ENCODE measurements at places on chromosomes 7 and 10. TPM values are rescaled to one million over a fixed set of nuclear protein-coding genes. Genes with fewer than 3 reads are reported as not detected.
A peak's percentile ranks its signal among the peaks of the same experiment; 100 is the strongest.

GRCh38 chr7:43484678-43485395 lies 98.1 kb upstream of the STK17A start:
- peaks cover 8% of the 10 kb centered on the region for H3K4me1 ChIP-seq
- DNase-seq, result no peak
- no peak overlapping the region for H3K4me3 ChIP-seq
- peaks cover 6% of the 10 kb centered on the region for H3K36me3 ChIP-seq

DNA sequence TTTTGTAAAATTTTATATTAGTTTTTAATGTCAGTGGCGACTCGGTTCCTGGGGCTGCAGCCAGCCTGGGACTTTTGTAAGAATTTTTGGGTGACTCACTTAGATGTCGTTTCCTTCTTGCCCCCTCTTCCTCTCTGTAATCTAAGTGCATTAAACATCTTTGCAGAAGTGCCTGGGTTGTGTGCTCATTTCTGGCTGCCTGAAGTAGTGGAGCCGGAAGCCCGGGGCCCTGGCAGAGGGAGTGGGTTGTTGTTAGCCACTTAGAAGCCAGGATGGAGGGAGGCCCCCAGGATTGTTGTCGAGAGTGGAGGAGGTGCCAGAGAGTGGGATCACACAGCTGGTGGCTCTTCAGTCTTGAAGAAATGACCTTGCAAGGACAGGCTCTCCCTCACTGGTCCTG lies 11.0 kb upstream of the TRIM8 start:
- H3K4me3 ChIP-seq, result no peak overlapping the region
- H3K4me1 ChIP-seq, result peaks cover 15% of the 10 kb centered on the region
- H3K36me3 ChIP-seq, result no peaks in the 10 kb centered on the region
- DNase-seq, result no peak
- H3K27ac ChIP-seq, result no peak overlapping the region
- H3K27me3 ChIP-seq, result peaks cover 13% of the 10 kb centered on the region

GRCh38 chr7:47669178-47669891 lies 87.4 kb upstream of the TNS3 start:
- no peaks in the 10 kb centered on the region for H3K36me3 ChIP-seq
- H3K27ac ChIP-seq, result no peak overlapping the region
- peaks cover 3% of the 10 kb centered on the region for H3K4me1 ChIP-seq
- peaks cover 3% of the 10 kb centered on the region for H3K27me3 ChIP-seq
- DNase-seq, result no peak

DNA sequence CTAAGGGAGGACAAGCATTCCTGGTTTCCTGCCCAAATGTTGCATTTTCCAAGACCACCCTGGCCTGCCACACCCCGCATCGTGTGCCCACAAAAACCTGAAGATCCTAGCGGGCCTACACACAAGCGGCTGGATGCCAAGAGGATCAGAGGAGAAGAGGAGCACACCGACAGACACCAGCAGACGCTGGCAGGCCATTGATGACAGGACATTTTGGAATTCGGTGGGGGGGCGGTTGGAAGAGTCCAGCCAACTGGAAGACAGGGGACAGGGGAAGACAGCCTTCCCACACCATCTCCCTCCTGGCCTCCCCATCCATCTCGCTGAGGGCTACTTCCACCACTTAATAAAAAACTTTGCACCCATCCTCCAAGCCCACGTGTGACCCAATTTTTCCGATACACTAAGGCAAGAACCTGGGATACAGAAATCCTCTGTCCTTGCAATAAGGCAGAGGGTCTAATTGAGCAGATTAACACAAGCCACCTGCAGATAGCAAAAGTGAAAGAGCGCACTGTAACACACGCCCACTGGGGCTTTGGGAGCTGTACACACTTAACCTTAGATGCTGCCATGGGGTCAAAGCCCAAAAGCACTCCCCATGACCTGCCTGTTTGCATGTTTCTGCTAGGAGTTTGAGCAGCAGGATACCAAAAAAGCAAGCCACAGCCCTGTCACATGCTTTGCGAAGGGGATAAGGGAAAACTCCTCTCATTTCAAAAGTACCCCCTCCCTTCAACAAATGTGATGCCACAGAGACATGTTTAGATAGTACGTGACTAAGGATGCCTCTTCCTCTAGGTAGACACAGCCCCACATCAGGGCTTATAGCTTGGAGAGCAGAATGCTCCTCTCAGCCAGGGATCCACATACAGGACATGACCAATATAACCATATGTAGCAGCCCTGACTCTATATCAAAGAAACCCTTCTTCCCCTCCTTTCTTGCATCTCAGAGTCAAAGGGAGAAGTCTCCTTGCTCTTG lies 13.4 kb upstream of the SMNDC1 start:
- no peak overlapping the region for H3K4me3 ChIP-seq
- no peak for DNase-seq
- no peak overlapping the region for H3K27ac ChIP-seq
- H3K27me3 ChIP-seq, result peaks cover 3% of the 10 kb centered on the region

DNA sequence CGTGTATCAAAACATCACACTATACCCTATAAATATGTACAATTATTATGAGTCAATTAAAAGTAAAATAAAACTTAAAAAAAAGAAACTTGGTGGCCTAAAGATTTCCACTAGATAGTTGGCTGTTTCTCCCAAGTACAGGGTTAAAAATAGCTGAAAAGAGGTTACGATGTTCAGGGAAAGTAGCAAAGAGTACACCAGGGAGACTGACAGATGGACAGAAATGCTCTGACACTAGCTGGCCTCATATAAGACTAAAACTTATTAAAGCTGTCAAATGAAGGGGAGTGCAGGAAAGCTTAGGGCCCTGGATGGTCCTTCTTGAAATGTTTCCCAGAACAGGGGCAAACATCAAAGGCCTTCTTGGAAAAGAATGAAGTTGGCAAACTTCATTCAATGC lies 51.3 kb downstream of the TCAF1 start:
- no peak overlapping the region for H3K4me3 ChIP-seq
- no peak for DNase-seq
- no peaks in the 10 kb centered on the region for H3K36me3 ChIP-seq
- H3K27ac ChIP-seq, result no peak overlapping the region
- H3K27me3 ChIP-seq, result no peaks in the 10 kb centered on the region

DNA sequence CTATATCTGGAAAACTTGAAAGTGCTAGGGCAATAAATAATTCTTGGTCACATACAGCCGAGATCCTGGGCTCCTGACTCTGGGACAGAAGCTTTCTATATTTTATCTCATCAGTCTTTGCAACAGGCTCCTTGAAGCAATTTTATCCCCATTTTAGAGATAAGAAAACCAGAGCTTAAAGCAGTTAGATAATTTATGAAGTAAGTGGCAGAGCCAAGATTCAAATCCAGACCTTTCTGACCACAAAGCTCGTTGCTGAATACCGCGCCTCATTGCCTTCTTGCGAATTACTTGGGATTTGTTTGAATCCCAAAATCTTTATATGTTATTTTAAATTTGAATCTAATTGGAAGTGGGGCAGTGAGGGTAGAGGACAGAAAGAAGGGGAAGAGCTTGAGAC lies 106.0 kb downstream of the TCF7L2 start:
- no peak for DNase-seq
- no peak overlapping the region for H3K4me3 ChIP-seq

- H3K27ac ChIP-seq, result no peak overlapping the region
- H3K4me1 ChIP-seq, result peaks cover 22% of the 10 kb centered on the region
- H3K4me3 ChIP-seq, result no peak overlapping the region
- no peak for DNase-seq
- H3K27me3 ChIP-seq, result peaks cover 5% of the 10 kb centered on the region
Measured at GRCh38 chr10:28684986-28685580, 7.8 kb downstream of the BAMBI start.

GRCh38 chr10:43872644-43873043 lies 224.0 kb upstream of the ZNF32 start:
- peaks cover 4% of the 10 kb centered on the region for H3K36me3 ChIP-seq
- no peak overlapping the region for H3K4me3 ChIP-seq
- DNase-seq, result no peak
- H3K27me3 ChIP-seq, result no peaks in the 10 kb centered on the region

Gene NT5C3A
- 35.9 TPM for total RNA-seq

GRCh38 chr10:3415038-3415736 lies 242.6 kb upstream of the PITRM1 start:
- H3K27me3 ChIP-seq, result no peaks in the 10 kb centered on the region
- H3K27ac ChIP-seq, result no peak overlapping the region
- no peak overlapping the region for H3K4me3 ChIP-seq
- peaks cover 6% of the 10 kb centered on the region for H3K36me3 ChIP-seq
- H3K4me1 ChIP-seq, result no peaks in the 10 kb centered on the region

Gene CCDC3
- total RNA-seq, result 13.8 TPM

GRCh38 chr7:133481676-133482075 lies 228.8 kb downstream of the EXOC4 start:
- no peaks in the 10 kb centered on the region for H3K36me3 ChIP-seq
- no peak overlapping the region for H3K4me3 ChIP-seq

Gene NOS3
- total RNA-seq, result 0.86 TPM

DNA sequence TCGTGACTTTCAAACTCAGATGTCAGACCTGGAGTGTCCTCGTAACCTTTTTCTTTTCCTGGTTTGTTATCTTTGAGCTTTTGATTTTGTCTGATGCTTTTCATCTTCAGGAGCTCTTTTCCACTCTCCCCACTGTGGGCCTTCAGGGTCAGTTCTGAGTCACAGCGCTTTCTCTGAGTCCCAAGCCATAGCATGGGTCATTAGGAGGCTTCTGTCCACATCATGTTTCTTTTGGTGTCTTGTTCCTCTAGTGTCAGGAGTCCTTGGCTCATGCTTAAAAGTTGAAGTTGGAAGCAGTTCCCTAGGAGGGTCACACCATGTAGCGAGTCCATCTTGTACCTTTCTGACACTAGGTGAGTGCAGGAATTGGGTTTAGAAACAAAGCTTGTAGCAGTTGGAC lies 40.3 kb downstream of the DAGLB start:
- no peak overlapping the region for H3K4me3 ChIP-seq
- no peak for DNase-seq
- no peaks in the 10 kb centered on the region for H3K4me1 ChIP-seq
- H3K36me3 ChIP-seq, result no peaks in the 10 kb centered on the region
- peaks cover 4% of the 10 kb centered on the region for H3K27me3 ChIP-seq
- peak overlapping the region; percentile 28 for H3K27ac ChIP-seq

DNA sequence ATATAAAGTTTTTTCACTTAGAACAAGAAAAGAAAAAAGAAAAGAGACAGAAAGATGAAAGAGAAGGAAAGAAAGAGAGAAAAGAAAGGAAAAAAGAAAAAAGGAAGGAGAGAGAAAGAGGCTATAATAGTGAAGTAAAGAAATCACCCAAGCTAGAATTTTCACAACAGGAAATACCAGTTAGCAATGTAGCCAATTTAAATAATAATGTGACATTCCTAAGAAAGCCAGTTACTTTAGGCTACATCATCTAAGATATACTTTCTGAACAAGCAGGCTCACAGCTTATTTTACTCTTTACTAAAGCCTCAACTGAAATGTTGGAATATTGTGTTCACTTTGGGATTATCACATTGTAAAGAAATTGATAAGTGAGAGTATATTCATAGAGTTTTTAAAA lies 53.6 kb downstream of the GPR37 start:
- no peak overlapping the region for H3K4me3 ChIP-seq
- H3K27ac ChIP-seq, result no peak overlapping the region
- DNase-seq, result no peak

Gene HOXA7
- total RNA-seq, result not detected

Gene SCRN1
- 168 TPM for total RNA-seq

DNA sequence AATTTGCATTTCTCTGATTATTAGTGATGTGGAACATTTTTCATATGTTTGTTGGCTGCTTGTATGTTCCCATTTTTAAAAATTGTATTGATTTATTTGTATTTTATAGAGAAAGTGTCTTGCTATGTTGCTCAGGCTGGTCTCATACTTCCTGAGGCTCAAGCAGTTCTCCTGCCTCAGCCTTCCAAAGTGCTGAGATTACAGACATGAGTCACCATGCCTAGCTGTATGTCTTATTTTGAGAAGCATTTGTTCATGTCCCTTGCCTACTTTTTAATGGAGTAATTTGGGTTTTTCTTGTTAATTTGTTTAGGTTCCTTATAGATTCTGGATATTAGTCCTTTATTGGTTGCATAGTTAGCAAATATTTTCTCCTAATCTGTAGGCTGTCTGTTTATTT lies 214.2 kb upstream of the KAT6B start:
- H3K4me3 ChIP-seq, result no peak overlapping the region
- no peak for DNase-seq
- H3K36me3 ChIP-seq, result no peaks in the 10 kb centered on the region

DNA sequence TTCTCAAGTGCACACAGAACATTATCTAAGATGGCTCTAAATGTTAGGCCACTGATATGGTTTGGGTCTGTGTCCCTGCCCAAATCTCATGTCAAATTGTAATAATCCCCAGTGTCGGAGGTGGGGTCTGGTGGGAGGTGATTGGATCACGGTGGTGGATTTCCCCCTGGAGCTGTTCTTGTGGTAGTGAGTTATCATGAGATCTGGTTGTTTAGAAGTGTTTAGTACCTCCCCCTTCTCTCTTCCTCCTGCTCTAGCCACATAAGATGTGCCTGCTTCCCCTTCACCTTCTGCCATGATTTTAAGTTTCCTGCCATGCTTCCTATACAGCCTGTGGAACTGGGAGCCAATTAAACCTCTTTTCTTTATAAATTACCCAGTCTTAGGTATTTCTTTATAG lies 11.2 kb upstream of the GSTK1 start:
- no peaks in the 10 kb centered on the region for H3K4me1 ChIP-seq
- no peak for DNase-seq
- peaks cover 26% of the 10 kb centered on the region for H3K36me3 ChIP-seq

Gene UNC5B
- 22.6 TPM for total RNA-seq
